GM19239 (cell line): ENCODE measurements at places on chromosomes 6 and 20.

GRCh38 chr6:113122060-113122459, 735.1 kb upstream of the MARCKS start:
- DNase-seq: no peak

DNA sequence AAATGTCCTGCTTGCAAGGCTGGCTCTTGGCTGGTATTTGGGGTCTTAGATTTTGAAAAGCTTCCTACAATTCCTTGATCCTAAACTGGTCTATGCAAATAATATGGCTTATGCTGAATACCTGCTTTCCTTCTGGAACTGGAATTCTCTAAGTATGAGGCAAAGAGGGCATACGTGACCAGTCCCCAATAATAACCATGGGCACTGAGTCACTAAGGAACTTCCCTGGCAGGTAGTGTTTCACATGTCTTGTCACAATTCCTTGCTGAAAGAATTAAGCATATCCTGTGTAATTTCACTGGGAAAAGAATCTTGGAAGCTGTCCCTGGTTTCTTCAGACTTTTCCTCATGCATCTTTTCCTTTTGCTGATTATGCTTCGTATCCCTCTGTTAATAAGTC, 106.5 kb downstream of the MMS22L start:
- DNase-seq: no peak

GRCh38 chr6:112325444-112325843, 21.7 kb upstream of the RFPL4B start:
- no peak for DNase-seq

- no peak for DNase-seq
These were observed 28.5 kb upstream of the CITED2 start for GRCh38 chr6:139402876-139403386.

DNA sequence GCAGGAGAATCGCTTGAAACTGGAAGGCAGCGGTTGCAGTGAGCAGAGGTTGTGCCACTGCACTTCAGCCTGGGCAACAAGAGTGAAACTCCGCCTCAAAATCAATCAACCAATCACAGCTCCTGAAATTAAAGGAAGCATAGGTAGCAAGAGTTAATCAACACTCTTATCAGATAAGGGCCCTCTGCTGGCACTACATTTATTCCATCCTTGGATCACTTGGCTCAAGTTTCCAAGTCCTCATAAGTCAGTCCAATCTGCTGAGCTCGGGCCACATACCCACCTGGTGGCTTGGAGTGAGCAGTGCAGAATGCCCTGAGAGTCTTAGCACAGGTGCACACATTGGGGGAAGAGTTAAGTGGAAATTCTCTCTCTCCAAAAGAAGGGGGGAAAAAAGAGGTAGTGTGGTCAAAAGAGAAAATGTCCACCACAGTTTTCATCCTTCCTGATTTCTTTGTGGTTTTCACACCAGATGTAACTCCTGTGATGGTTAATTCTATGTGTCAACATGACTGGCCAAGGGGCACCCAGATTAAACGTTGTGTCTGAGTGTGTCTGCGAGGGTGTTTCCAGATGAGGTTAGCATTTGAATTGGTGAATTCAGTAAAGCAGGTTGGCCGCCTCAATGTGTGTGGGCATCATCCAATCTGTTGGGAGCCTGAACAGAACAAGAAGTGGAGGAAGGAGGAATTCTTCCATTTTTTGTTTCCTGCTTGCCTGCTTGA, 14.2 kb upstream of the FAM8A1 start:
- no peak for DNase-seq

GRCh38 chr6:139490482-139490881, 116.0 kb upstream of the CITED2 start:
- no peak for DNase-seq

- no peak for DNase-seq
These were observed 82.8 kb upstream of the FYN start for GRCh38 chr6:111956098-111956497.

DNA sequence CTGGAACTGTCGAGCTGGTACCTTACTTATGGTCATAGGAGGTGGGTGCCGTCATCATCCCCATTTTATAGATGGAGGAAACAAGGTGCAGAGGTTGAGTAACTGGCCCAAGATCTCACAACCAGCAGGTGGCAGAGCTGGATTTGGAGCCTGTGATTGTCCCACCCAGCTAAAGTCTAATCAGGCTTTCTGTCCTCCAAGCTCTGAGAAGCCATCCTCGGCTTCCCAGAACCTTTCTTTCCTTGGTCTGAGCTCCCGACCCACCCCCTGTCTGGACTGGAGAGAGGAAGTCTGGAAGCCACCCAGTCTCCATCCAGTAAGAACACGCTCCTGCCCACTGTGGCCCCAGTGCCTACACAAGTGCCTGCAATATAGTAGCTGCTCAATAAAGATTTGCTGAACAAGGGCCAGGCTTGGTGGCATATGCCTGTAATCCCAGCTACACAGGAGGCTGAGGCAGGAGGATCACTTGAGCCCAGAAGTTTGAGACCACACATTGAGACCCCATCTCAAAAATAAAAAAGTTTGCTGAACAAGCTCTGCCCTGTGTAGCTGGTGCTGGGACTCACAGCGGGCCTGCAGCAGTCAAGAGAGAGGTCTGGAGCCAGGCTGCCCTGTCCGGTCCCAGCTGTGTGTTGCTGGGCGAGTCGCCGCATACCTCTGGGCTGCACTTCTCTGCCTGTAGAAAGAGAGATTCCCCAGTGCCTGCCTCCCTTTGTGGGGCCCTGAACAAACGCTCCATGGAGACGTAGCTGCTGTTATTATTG, 32.5 kb upstream of the DLGAP4 start:
- no peak for DNase-seq

GRCh38 chr6:144321839-144322591, 36.9 kb downstream of the UTRN start:
- DNase-seq: no peak

- no peak for DNase-seq
These were observed 49.3 kb downstream of the SPATA2 start for GRCh38 chr20:49866051-49866450.
